Nephron progenitor cell (in vitro differentiated cells): ENCODE measurements at places on chromosomes 3 and 15.

GRCh38 chr3:31406896-31407295, 125.8 kb upstream of the STT3B start:
- DNase-seq: no peak

- DNase-seq: no peak
Observed at GRCh38 chr3:170258105-170258487, 35.9 kb downstream of the PRKCI start.

DNA sequence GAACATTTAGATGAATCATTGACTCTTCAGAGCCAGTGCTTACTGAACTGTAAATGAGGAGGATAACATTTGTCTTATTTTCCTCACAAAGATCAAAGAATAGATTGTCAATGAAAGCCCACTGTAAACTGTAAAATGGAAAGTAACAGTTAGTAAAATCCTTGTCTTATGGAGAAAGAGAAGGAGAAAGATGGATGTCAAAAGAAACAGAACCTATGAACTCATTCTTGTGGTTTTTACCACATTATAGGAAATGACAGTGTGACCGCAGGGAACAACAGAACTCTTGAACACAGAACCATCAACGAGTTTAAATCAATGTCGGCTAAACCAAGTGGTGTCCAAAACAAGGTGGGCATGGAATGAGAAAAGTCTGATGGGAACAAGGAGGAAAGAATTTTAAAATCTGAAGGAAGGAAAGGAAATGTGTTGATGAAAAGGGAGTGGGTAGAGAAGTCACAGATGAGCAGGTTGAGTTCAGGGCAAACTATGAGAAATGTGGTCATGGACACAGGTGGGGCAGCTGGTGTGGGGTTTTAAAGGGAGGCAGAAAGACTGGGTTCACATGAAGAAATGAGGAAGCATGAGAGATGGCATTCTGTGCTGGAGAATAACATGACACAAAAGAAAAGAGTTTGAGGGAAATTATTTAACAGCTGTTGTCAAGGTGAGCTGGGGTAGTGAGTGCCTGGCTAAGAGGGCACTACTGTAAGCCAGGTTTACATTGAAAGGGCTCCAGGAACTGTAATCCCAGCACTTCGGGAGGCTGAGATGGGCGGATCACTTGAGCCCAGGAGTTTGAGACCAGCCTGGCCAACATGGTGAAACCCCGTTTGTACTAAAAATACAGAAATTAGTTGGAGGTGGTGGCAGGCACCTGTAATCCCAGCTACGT, 42.4 kb upstream of the ETV5 start:
- no peak for DNase-seq

GRCh38 chr3:62987721-62988120, 112.5 kb upstream of the CADPS start:
- DNase-seq: no peak

GRCh38 chr3:108178676-108179075, 43.5 kb downstream of the IFT57 start:
- DNase-seq: no peak

DNA sequence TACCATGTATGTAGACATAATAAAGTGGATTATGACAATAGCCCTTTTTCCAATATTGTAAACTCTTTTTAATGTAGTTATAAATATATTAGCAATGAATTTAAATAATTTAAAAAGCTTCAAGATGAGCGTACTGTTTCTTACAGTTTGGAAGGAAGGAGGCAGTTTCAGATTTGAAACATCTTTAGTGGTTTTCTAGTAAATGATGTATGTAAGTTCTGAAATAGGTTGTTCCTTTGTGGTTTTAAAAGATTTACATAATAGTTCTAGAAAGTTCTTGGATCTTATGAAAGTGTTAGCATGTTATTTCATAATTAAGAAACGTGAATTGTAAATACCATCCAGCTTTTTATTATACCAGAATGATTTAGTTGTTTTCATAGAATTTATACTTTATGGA, 16.0 kb downstream of the DNAJC19 start:
- no peak for DNase-seq

- no peak for DNase-seq
Observed at GRCh38 chr3:169448501-169448900, 215.0 kb downstream of the MECOM start.

DNA sequence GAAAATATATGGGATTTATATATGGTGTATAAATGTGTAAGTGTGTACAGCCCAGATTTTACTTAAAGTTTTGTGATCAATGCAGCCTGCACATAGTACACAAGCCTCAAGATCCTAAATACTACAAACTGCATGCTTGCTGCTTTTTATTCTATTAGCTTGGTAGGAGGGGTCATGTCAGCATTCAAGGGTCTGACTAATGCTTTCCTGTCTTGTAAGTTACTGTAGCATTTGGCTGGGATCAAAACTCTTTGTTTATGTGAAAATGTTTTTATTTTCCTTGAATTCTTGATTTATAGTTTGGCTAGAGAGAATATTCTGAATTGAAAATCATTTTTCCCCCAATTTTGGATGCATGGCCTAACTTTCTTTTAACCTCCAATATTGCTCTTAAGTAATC, 370.9 kb downstream of the NSUN3 start:
- DNase-seq: no peak

GRCh38 chr15:57387564-57388076, 11.3 kb downstream of the CGNL1 start:
- DNase-seq: no peak

DNA sequence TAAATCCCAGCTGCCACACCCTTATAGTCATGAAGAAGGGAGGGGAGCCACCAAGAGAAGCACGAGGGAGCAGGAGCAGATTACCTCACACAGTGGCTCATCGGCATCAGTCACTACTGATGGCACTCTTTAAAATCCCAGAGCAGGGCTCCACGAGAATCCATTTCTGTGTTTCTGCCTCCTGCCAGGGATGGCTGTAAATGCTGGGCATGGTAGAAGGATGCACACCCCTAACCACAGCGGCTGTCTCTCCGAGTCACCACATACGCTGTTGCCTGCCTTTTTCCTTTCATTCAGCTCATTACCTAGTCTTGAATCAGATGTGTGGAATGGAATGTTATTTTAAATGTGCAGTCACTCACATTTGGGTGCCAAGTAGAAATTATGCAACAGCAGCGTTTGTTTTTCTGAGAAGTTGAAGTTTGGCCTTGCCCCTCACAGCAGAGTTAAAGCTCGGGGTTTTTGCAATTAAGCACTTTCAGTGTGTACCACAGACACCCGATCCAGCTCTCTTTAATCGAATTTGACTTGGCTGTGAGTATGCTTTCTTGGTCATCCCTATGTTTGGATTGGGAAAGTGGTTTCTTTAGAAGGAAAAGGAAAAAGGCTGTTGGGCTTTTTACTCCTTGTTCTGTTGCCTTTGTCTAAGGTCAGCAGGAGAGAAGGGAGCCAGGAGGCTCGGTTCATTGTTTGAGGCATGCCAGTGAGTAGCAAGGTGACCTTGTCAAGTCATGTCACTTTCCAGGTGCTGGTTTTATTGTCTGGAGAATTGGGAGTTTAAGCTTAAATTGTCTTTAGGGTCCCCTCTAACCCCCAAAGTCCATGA, 284.2 kb upstream of the TPM1 start:
- no peak for DNase-seq

- DNase-seq: no peak
Observed at GRCh38 chr3:100891827-100892226, 101.4 kb downstream of the ABI3BP start.

- DNase-seq: no peak
Observed at GRCh38 chr3:62911526-62911925, 36.3 kb upstream of the CADPS start.

- no peak for DNase-seq
Observed at GRCh38 chr3:148856384-148856783, 8.7 kb upstream of the CPA3 start.

DNA sequence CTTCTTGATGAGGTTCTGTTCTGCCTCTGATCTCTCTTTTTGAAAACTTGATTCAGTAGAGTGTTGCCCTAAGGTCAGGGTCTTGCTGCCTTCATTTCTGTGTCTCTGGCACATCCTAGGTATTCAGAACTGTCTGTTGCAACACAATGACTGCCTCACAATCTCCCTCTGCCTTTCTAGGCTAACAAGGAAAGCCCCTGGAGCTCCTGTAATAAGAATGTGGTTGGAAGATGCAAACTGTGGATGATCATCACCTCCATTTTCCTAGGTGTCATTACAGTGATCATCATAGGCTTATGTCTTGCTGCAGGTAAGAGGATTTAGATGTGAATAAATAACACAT, 7.0 kb downstream of the C3orf52 start:
- DNase-seq: no peak

DNA sequence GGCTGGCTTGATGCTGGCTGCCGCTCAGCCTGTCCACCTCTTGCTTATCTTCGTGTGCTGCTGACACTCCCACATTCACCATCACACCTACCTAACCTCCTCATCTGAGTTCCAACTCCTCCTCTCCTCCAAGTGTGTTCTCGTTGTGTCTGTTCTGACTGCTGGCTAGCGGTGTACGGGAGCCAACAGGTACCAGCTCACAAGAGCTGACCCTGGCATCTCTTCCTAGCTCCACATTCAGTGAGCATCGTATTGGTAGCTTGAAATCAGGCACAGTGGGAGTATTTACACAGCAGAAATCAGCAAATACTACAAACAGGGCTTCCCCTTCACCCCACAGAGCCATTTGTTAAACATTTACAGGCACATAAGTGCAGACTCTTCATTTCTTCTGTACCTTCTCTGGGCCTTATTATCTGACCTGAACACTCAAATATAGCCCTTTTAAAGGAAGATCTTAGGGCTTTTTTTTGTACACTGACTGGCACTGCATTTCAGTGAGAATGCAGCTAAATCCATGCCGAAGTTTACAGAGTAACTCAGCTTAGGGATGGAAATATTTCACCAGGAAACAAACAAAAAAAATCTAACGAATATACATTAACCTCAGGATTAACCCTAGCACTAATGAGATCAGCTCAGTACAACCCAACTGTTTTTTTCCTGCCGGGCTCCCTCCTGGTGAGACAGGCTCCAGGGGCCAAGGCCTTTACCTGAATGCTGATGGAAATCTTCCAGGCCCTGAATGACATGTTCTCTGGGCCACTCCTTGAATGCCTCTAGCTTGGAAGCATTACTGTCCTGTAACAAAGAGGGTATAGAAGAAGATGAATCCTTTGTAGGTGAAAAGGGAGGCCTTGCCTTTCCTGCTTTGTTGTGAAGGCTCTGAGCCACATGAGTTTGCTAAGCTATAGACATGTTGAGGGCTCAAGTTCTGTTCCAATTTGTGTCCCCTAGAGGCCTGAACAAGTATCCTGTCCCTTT, 150.5 kb upstream of the LPP start:
- no peak for DNase-seq

GRCh38 chr15:64604319-64604718, 143.9 kb downstream of the ZNF609 start:
- no peak for DNase-seq

GRCh38 chr3:112467539-112467938, 31.7 kb downstream of the BTLA start:
- no peak for DNase-seq

GRCh38 chr15:44308415-44308814, 19.9 kb downstream of the GOLM2 start:
- no peak for DNase-seq

DNA sequence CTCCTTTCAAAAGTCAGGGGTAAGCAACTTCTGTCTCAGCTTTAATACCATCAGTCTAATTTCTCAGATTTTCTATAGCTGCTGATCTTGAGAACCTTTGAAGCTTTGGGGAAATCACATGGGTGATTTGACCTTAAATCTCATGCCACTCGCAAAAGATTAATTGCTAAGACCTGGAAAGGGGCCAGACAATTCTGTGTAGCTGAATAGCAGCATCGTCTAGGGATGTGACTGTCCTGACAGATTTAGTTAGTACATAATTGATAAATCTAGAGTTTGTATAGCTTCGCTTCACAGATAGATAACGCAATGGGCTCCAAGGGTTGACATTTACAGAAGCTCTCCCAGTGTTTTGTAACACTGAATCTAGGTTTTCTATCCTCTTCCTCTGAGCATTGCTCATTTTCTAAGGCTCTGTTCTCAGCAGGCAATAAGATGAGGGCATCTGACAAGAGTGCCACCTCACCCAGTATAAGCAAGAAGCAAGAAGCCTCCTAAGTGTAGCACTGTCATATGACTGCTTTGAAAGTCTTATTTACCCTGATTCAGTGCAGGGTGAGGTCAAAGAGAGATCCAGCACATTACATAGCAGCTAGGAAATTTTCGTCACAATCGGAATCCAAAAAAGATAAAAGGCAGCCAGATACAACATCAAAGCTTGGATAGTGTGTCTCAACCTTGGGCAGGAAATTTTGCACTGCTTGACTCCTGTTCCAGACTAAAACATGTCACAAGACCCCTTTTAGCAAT, 47.7 kb upstream of the DUT start:
- no peak for DNase-seq

DNA sequence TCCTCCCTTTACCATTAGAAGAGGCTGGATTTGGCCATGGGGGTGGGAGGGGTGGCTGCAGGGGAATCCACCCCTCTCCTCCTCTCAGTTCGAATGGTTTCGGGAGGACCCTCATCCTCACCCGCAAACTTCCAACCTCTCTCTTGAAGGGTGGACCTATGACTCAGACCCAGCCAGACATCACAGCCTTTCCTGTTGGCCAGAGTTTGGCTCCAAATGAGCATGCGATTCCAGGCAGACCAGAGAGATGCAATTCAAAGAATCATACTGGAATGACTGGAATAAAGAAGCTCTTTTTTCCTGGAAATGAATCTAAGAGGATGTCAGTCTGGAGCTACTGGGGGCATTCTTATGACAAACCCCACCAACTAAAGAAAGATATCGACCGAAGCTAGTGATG, 516.7 kb upstream of the MDFIC2 start:
- DNase-seq: no peak

DNA sequence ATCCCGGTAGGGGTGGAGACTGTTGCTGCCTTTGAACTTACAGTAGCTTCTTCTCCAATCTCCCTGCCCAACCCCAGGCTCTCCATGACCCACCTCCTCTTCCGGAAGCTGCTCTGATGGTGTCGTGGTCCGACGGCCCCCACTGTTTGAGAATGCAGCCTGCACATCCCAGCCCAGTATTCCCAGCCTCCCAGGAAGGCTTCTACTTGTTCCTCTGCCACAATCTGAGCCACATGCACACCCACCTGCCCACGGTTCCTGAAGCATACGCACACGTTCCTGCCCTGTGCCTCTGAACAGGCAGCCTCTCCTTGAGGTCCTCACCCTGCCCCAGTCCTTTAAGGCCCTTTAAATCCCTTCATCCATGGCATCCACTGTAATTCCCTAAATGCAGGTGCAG, 57.4 kb downstream of the ABTB1 start:
- no peak for DNase-seq

DNA sequence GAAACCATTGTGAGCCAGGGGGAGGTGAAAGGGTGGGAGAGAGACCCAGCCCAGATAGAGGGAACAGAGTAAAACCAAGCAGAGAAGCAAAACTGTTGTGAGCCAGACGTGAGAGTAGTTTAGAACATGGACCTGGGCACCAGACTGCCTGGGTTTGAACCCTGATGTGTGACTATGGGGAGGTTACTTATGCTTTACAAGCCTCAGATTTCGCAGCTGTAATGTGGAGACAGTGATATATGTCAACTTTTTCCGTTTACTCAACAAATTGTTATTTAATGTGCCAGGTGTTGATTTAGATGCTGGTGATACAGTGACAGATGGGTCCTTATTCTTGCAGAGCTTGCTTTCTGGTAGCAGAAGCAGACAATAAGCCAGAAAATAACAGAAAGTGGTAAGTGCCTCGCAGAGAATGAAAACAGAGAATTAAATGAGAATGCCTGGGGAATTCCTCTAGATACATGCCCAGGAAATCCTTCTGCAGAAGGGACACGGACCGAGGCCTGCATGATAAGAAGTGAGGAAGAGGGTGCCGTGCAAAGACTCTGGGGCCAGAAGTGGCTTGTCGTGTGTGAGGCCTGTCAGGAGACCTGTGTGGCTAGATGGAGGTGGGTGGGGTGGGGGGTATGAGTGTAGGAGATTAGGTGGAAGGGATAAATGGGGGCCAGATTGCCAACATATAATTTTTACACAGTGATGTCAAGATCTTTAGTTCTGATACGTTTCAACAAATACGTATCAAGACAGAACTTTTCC, 15.0 kb downstream of the KAT2B start:
- DNase-seq: no peak
